ENCODE measurements at places on chromosomes 7 and 10.

GRCh38 chr10:78864761-78865537, 203.8 kb upstream of the ZMIZ1 start:
- no peak for DNase-seq

- DNase-seq = no peak
Observed at GRCh38 chr10:110311357-110311949, 6.7 kb upstream of the SMNDC1 start.

DNA sequence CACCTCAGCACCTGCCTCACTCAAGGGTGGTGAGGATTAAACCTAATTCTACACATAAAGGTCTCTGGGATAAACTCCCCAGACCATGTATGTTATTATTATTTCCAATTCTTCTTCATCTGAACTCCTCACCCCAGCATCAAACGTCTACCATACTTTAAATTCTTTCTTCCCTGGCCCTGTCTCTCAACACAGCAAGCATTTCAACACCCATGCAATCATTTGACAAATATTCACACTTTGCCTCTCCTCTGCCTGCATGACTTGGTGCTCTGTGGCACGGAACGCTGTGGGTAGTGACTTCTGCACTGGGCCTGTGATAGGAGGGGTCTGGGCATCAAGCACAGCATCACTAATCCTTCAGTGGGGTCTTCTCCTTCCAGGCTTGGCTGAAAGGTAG, 490.8 kb downstream of the TNS3 start:
- DNase-seq = no peak

- DNase-seq = no peak
Observed at GRCh38 chr10:76318211-76318610, 886.8 kb downstream of the LRMDA start.

DNA sequence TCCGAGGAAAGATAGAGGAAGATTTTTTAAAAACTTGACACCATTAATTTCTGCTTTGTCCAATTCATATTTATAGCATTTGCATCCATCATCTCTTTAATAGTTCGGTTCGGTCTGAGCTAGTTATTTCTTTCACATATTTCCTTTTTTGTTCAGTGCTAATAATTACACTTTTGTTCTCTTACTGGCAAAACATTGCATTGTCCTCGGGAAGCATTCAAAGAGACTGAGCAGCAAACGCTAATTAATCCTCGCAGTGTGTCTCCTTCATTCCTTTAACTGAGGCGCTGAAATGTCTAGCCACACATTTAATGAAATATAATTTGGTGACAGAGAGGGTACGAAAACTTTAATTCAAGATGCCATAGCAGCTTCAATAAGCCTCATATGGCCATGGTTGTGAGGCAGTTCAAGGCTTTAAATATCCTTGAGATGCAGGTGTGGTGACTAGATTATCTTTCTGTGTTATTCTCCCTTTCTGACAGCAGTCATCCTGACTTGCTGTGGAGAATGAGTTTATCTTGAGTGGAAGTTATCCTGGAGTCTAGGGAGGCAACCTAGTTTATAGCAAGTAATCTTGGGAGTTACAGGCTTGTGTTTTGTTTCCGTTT, 431.4 kb downstream of the SDK1 start:
- DNase-seq = no peak

- DNase-seq = no peak
Observed at GRCh38 chr10:131855461-131856401, 45.1 kb upstream of the PPP2R2D start.

GRCh38 chr10:75984067-75984466, 552.6 kb downstream of the LRMDA start:
- DNase-seq = no peak

GRCh38 chr7:157080111-157080730, 58.5 kb upstream of the UBE3C start:
- DNase-seq = no peak

GRCh38 chr10:71133710-71134686, 78.4 kb upstream of the UNC5B start:
- DNase-seq = no peak

- no peak for DNase-seq
Observed at GRCh38 chr10:76023007-76023406, 591.6 kb downstream of the LRMDA start.

DNA sequence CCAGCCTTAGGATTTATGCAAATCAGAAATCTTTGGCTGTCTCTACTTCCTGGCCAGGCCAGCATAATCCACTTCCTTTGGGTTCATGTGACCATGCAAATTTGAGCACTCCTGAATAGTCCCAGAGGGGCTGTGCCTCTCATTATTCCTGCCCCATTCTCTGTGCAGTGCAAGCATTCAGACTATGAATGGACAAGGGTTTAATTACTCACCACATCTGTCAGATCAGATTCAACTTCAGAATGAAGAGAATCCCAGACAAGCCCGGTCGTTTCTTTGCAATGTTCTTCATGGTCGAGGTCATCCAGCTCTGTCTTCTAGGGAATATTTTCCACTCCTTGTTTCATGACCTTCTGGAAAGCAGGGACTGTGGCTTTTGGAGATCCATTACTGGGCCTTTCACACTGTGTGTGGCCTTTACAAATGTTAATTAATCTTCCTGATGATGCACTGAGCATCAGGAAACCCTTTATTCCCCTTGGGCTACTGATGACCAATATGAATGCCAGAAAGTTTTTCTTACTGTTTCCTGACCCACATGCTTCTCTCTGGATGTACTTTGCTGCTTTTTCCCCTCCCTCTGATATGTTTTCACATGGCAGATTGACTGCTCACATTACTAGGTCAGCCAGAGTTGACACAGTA, 217.6 kb upstream of the TCF7L2 start:
- DNase-seq = no peak

DNA sequence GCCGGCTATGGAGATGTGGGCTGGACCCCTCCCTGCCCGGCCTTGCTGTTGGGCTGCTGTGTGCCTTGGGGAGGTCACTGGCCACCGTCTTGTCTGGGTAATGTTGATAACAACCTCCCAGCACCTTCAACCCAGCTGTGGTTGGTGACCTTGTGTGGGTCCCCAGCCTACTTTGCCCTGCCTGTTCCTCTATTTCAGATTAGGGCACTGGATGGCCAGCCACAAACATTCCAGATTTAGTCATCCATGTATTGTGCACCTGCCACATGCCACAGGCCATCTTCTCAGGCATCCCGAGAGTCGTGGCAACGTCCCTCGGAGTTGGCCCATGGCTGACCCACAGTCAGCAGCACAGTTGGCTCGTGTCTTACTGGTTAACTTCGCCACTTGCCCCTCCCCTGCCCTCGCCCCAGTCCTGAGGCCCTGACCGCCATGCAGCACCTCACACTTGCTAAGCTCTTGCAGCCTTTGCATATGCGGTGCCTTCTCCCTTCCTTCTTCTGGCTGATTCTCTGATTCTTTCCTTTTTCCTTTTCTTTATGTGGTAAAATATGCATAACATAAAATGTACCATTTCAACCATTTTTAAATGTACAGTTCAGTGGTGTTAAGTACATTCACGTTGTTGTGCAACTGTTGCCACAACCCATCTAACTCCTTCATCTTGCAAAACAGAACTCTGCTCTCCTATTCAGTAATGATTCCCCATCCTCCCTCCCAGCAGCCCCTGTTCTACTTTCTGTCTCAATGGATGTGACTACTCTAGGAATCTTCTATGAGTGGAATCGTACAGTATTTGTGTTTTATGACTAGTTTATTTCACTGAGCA, 60.6 kb downstream of the PRF1 start:
- DNase-seq = no peak

- DNase-seq = no peak
Observed at GRCh38 chr10:26690731-26691475, 6.6 kb upstream of the PDSS1 start.

DNA sequence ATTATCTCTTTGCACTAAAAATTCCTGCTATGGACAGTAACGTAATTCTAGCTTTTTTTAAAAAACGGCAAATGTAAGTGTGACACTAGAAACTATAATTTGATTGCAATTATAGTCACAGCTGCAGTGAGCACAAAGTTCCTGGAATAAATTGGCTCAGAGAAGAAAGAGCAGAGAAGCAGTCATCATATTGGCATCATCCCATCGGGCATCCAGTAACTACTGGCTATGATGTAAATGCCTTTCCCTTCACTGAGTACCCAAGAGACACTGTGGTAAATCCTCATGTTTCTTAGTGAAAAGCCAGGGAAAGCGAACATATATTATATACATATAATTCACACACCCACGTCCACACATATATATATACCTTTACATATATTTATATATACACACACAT, 43.6 kb downstream of the PIP4K2A start:
- no peak for DNase-seq

DNA sequence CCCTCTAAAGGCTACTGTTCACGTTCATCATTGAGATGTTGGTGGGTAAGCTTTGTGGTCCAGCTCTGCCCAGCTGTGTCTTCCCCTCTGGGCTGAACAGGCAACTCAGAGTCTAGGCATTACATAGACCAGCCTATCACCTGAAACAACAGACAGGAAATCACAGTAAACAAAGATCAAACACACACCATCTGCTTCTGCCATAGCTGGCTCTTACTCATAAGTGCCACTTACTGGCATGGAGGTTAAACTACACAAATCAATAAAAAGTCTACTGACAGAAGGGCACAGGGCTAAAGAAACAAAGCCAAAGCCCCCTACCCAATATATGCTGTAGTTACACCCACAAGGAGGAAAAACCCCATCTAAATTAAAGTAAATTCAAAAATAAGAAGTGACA, 35.0 kb downstream of the SEPTIN14 start:
- no peak for DNase-seq

DNA sequence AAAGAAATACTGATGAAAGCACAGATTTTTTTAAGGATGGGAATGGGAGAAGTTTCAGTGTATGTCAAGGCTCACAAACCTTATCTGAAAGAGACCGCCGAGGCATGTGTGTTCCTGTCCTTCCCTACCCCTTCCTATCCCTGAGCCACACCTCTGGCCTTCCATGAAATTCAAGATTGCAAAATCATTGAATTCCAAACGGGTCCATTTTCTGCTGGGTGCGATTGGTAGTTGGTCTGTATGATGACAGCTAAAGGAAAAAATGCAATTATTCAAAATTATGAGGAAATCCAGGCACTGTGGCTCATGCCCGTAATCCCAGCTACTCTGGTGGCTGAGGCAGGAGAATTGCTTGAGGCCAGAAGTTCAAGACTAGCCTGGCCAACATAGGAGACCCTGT, 170.1 kb downstream of the ARHGAP12 start:
- DNase-seq = no peak

GRCh38 chr7:14403587-14403986, 414.1 kb upstream of the ETV1 start:
- no peak for DNase-seq

DNA sequence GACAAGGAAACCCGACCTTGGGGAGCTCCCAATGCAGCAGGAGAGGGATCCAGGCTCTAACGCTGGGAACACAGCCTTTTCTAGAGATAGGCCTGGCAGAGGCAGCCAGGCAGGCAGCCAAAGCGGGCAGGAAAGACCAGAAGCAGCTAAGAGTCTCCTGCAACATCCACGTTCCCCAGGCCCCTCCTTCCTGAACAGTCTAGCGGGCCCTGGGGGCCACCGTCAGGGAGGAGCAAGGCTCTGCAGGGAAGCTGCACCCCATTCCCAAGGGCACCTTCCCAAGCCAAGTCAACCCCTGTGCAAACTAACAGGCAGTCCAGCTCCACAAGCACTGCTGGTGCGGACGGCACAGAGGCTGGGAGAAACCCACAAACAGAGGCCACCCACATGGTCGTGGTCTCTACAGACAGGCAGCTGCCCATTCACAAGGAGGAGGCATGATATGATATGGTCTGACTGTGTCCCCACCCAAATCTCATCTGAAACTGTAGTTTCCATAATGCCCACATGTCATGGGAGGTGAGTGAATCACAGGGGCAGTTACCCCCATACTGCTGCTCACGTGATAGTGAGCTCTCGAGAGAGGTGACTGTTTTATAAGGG, 115.7 kb downstream of the MAD1L1 start:
- DNase-seq = no peak

DNA sequence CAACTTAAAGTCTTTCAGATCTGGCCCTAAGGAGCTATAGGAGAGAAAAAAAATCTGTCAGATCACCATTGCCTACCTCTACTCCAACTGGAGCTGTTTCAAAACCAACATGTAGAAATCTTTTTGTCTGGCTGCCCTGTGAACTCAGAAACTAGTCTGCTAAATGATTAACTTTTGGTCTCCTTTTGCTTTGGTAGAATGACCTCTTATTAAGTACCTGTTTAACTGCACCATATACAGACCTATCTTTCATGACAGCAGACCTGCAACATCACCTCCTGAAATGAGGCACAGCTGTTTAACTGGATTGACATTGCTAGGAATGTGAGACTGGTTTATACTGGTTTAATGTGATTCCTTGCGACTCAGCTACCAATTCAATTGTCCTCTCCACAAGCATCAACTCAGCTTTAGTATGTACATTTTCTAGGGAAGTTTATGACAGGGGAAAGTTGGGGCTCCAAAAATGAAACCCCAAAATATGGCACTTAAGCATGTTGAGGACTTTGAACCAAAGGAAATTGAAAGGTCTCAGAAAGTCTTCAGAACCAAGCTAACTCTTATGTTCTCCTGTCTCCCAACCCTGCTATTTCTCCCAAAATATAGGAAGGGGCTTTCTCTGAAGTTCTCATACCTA, 1.8 kb downstream of the CYP3A43 start:
- no peak for DNase-seq

GRCh38 chr7:158085741-158086695, 501.6 kb downstream of the PTPRN2 start:
- DNase-seq = no peak

GRCh38 chr7:119452401-119452800, 820.6 kb upstream of the KCND2 start:
- DNase-seq = no peak

DNA sequence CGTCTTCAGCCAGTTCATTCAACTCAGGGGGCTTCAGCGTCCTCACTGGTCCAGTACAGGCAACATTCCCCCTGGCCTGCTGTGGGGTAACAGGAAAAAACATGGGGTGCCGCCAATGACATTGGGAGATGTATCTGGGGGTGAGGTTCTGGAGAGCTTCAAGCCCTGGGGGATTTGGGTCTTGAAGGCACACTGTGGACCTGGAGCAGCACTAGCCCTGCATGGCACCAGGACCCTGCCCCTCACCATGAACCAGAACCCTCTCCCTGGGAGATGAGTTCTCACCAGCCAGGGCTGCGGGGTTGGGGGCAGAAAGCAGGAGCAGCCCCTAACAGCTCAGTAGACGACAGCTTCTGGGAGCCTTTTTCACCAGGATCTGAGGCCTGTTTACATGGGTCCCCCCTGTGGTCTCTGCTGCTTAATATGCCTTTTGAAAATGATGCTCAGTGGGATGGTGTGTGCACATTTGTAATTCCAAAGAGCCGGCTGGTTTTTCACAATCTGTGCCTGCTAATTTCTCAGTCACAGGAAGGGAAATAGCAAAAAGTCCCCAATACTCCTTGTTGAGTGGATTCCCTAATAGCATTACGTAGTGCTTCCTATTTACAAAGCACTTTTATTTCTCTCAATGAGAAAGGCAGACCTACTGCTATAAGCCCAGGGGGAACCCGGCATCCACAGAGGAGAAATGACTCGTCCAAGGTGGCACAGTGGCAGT, 509.5 kb downstream of the RPS24 start:
- DNase-seq = no peak

- no peak for DNase-seq
Observed at GRCh38 chr10:33115738-33116719, 158.0 kb upstream of the ITGB1 start.

- DNase-seq = no peak
Observed at GRCh38 chr10:94402843-94403379, 570 bp downstream of the TBC1D12 start.
